D341Med (cell line): ENCODE measurements at places on chromosomes 1 and 21.

- DNase-seq, result no peak
Measured at GRCh38 chr21:42474043-42474831, 21.8 kb downstream of the RSPH1 start.

DNA sequence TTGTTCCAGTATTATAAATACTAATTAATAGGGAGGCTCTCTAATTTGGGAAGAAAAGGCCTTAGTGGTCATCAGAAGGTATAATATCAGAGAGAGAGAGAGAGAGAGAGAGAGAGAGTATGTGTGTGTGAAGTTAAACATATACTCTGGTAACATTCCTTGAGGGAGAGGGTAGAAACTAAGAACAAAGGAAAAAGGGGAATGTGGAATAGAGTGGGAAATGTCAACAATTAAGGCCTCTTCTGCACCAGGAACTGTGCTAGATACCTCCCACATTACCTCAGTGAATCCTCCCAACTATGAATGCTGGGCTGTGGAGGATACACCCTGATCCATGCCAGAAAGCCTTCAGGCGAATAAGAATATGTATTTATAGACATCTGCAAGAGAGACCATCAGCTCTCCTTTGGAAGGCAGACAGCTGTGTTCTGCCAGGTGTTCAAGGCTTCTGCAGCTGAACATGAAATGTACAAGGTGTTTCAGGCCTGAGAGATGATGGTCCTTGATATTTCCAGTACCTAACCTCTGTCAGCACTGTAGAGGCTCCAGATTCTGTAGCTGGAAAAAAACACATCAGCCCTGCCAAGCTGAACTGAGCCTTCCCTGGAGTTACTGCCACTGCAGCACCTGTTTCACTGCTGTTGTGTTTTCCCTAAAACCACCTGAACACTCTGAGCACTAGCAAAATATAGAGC is 29.1 kb downstream of the TBX15 start:
- DNase-seq, result no peak

DNA sequence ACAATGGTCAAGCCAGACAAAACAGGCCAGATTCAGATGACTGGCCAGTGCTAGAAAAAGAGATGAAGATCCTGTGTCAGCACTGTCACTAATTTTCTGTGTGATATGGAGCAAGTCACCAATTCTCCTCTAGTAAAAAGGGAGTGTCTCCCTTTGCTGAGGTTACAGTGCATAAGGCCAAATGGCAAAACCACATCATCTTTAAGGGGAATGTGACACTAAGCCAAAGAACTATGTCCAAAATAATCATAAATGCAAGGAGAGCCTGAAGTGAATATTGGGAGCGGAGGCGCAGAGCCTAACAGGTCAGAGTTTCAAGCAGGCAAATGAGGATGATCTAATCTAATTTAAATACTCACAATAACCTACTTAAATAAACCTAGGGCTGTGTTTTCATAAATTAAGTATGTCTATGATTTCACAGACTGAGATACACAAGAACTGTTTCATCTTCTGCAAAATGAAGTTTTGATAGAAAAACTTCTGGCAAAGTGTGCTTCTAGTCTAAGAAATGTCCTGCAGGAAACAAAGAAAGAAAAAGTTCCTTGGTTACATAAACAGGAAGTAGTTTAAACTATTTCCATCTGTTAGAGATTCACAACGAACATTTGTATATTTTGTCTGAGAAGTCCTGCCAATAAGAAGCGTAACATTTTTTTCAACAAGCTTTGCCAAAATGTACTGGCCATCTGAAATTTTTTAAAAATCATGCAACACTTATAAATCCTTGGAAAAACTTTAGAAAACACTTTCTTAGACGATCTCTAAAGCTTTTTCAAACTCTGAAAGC is 290.2 kb downstream of the LRRC40 start:
- no peak for DNase-seq

DNA sequence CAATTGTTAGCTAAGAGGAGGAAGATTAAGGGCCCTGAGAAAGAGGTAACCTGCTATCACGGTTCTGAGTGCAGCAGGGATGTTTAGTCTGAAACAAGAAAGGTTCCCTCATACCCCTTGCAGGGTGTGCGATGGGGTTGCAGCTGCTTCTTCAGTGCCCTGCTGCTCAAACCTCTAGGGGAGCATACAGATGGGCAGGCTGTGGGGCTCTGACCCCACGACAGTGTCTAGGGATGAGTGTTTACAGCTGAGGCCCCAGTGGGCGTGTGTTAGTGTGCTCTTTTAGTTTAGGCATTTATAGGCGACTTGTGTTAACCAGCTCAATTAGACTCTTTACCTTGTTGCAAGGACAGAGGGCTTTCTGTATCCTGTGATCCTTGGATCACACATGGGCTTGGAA is 41.3 kb upstream of the PLA2G5 start:
- DNase-seq, result no peak

- DNase-seq, result peak; percentile 72
Measured at GRCh38 chr1:150981177-150981804, 801 bp upstream of the ANXA9 start.

GRCh38 chr1:72634946-72635345 is 352.6 kb upstream of the NEGR1 start:
- DNase-seq, result no peak

DNA sequence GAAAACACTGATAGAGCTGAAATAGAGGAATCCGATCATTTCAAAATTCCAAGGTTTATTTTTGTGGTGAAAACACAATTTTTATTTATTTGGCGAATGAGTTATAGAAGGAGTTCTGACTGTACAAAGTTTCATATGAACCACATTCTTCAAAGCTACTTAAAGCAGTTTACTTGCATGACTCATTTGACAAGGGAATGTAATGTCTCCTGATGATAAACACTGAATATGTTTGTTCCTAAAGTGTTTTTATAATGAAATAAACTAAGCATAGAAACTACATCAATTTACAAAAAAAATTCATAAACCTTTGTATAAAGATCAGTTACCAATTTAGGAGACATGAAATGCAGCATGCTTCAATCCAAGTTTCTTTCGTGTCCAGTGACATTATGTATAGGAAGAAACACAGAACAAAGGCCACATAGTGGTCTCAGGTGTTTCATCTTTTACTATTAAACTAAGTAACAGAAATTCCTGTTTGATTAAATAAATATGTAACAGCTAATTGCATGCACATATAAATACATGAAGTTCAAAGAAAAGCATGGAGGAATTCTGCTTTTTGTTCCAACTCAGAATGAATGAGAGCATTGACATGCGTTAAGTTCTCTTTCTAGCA is 2.5 kb downstream of the PRKACB start:
- no peak for DNase-seq

DNA sequence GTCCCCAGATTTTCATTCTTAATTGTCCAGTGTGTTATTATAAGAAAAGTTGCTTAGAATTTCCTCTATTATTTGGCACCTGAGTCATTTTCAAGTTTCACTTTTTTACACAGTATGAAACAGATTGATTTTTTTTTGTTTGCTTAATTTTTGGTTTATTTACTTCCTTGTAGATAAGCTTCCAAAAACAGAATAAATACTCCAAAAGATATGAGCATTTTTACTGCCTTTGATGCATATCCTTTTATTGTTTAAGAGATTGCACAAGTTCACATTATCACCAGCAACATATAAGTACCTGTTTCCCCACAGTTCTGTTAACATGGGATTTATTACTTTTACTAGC is 36.3 kb upstream of the AHCYL1 start:
- DNase-seq, result no peak

GRCh38 chr1:202625416-202626360 is 84.6 kb downstream of the SYT2 start:
- peak; percentile 92 for DNase-seq

DNA sequence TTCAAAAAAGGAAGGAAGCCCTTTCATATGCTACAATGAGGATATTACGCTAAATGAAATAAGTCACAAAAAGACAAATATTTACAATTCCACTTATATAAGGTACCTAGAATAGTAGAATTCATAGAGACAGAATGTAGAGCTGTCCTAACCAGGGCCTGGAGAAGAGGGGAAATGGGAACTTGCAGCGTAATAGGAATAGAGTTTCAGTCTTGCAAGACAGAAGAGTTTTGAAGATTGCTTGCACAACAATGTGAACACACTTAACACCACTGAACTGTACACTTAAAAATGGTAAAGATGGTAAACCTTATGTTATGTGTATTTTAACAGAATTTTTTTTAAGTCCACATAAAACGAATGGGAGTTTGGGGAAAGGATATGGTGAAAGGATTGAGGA is 2.9 kb downstream of the CD1B start:
- no peak for DNase-seq

DNA sequence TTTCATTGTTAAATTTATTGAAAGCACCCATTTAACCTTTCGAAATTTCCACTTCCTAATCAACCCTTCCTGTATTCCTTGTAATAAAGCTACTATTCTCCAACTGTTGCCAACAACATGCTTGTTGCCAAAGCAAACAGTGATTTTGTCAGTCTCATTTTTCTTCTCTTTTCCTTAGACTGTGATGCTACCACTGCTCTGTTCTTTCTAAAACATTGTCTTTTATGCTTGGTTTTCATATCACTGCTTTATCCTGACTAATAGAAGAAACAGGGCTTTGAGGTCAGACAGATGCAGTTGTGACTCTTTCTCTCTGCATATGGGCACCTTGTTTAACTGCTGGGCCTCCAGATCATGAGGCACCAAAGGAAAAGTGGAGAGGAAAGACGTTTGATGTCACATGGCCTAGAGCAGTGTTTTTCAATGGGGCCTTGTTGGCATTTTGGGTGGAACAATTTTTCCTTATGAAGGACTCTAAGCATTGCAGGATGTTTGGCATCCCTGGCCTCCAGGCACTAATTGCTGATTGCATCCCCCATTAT is 56.1 kb downstream of the HMCN1 start:
- no peak for DNase-seq

DNA sequence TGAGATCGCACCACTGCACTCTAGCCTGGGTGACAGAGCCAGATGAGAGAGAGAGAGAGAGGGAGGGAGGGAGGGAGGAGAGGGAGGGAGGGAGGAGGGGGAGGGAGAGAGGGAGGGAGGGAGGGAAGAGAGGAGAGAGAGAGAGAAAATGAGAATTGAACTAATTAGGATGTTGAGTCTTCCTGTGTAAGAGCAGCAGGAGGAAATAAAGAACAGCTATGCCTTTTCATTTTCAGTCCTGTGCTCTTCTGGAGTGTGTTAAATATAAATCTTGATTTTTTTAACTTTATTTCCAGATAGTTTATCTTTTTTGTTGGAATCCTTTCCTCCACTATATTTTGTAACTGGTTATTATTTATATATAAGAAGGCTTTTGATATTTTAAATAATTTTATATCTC is 27.1 kb downstream of the DNTTIP2 start:
- no peak for DNase-seq

DNA sequence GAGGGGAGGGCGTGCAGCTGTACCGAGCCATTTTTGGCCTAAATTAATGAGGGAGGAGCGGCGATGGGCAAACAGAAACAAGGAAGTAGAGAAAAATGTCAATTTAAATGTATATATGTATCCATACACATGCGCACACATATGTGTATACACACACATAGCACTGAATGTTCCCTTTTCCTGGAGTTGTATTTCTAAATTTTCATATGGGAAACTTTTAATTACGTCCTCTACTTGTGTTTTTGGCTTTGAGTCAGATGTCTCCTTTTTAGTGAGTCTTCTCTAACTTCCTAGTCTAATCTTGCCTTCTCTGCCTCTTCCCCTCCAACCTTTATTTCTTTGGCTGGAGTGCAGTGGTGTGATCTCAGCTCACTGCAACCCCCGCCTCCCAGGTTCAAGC is 15.4 kb upstream of the CYYR1 start:
- no peak for DNase-seq

DNA sequence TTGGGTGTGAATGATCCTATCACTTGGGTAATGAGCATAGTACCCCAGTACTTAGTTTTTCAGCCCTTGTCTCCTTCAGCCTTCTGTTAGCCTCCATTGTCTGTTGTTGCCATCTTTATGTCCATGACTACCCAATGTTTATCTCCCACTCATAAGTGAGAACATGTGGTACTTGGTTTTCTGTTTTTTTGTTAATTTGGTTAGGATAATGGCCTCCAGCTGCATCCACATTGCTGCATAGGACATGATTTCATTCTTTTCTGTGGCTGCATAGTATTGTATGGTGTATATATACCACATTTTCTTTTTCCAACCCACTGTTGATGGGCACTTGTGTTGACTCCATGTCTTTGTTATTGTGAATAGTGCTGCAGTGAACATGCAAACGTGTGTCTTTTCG is 39.6 kb upstream of the GPR52 start:
- DNase-seq, result no peak

DNA sequence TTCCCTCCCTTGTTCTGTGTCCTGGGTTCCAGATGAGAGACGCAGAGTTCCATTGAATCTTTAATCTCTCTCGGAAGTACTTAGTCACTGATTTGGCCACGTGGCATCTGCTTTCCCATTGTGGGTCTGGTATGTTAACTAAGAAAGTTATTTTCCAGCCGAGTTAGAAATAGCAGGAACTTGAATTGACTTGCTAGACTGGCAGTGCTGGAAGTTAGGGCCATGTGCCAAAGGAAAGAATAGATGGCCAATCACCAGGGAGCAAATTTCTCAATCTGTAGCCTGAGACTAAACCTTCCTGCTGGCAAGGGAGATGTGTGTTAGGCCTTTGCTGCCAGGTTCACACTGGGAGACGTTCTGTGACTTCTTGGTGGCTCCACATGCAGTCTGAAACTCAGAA is 24.2 kb upstream of the SLFNL1 start:
- no peak for DNase-seq

- no peak for DNase-seq
Measured at GRCh38 chr1:109105881-109106280, 8.0 kb upstream of the ELAPOR1 start.

DNA sequence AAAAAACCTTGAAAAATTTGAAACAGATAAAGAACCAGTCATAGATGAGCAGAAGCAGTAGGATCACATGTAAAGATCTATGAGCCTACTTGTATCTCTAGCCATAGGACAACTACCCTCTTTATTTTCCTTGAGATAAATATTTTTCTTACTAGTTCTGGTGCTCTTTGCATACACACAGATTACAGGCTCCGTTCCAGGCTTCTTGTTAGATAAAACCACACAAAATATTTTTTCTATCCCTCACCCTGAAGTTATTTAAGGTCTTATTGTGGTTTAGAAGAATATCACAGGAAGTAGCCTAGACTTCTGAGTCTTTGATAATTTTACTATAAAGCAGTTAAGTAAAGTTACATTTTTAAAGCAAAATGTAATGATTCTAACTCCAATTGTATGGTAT is 512.2 kb downstream of the NEGR1 start:
- no peak for DNase-seq
